Central memory CD8-positive, alpha-beta T cell (primary cell): ENCODE measurements at places on chromosomes 13 and 19.

DNA sequence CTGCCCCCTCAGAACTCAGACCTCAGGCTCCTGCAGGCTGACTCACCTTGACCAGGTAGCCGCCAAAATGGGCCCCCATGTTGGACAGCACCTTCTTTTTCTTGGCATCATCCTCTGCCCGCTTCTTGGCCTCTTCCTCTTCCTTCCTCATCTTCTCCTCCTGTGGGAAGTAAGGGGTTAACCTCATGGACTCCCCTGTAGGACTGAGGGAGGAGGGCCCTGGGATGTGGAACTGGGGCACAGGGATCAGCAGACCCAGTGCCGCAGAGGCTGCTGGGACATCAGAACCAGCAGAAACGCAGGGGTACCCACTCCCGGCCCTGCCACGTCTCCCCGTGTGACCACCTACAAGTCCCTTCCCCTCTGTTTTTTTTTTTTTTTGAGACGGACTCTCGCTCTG, 11.1 kb downstream of the TNNT1 start:
- peaks cover 2% of the 10 kb centered on the region for H3K36me3 ChIP-seq
- no peak for DNase-seq
- peaks cover 65% of the 10 kb centered on the region for H3K27me3 ChIP-seq
- no peak overlapping the region for H3K27ac ChIP-seq
- peaks cover 4% of the 10 kb centered on the region for H3K4me1 ChIP-seq

GRCh38 chr13:21735701-21736401, 65.0 kb downstream of the FGF9 start:
- H3K27me3 ChIP-seq: peaks cover 20% of the 10 kb centered on the region
- H3K36me3 ChIP-seq: no peaks in the 10 kb centered on the region
- H3K4me1 ChIP-seq: no peaks in the 10 kb centered on the region
- H3K4me3 ChIP-seq: no peak overlapping the region
- no peak overlapping the region for H3K27ac ChIP-seq

DNA sequence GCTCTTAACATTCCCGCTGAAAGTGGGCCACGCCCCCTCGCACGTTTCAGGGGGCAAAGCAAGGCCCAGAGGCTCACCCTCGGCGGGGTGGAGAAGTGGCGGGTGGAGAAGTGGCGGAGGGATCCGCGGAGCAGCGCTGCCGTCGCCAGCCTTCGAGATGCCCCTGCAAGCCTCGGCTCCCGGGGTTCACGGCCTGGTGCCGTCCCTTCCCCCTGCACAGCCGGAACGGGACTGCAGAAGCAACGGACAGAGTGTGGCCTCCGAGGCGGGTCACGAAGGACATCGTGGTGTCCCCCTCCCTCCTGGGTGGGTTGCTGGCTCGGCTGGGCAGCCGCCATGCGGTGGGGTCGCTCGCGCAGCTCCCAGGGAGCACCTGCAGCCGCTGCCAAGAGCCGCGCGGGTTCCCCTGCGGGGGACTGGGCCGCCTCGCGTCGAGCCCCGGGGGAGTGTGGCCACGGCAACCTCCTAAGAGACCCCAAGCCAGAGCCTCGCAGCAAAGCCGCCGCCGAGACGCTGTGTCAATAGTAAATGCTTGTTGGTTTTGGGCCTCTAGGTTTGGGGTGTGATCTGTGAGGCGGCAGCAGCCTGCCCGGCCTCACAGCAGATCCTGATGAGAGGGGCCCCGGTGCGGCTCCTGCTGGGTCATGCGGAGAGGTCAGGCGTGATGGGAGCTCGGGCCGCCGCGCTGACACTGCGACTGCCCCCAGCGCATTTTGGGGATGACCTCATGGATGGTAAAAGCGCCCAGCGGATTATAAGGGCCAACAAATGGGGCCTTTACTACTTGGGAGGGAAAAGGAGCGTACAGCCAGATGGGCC, 5.5 kb downstream of the TPGS1 start:
- H3K27me3 ChIP-seq: no peaks in the 10 kb centered on the region
- H3K27ac ChIP-seq: peak overlapping the region; percentile 97
- H3K36me3 ChIP-seq: peaks cover 21% of the 10 kb centered on the region
- H3K4me1 ChIP-seq: peaks cover 44% of the 10 kb centered on the region
- no peak for DNase-seq

GRCh38 chr13:99378985-99379733, 72.0 kb upstream of the GPR183 start:
- peaks cover 85% of the 10 kb centered on the region for H3K4me1 ChIP-seq
- H3K4me3 ChIP-seq: no peak overlapping the region
- H3K27ac ChIP-seq: peak overlapping the region; percentile 97
- H3K36me3 ChIP-seq: peaks cover 44% of the 10 kb centered on the region

GRCh38 chr13:43114504-43114903, 91.1 kb downstream of the DNAJC15 start:
- peaks cover 1% of the 10 kb centered on the region for H3K36me3 ChIP-seq
- no peak overlapping the region for H3K4me3 ChIP-seq
- H3K27ac ChIP-seq: no peak overlapping the region
- no peak for DNase-seq
- H3K27me3 ChIP-seq: peaks cover 13% of the 10 kb centered on the region
- H3K4me1 ChIP-seq: no peaks in the 10 kb centered on the region

DNA sequence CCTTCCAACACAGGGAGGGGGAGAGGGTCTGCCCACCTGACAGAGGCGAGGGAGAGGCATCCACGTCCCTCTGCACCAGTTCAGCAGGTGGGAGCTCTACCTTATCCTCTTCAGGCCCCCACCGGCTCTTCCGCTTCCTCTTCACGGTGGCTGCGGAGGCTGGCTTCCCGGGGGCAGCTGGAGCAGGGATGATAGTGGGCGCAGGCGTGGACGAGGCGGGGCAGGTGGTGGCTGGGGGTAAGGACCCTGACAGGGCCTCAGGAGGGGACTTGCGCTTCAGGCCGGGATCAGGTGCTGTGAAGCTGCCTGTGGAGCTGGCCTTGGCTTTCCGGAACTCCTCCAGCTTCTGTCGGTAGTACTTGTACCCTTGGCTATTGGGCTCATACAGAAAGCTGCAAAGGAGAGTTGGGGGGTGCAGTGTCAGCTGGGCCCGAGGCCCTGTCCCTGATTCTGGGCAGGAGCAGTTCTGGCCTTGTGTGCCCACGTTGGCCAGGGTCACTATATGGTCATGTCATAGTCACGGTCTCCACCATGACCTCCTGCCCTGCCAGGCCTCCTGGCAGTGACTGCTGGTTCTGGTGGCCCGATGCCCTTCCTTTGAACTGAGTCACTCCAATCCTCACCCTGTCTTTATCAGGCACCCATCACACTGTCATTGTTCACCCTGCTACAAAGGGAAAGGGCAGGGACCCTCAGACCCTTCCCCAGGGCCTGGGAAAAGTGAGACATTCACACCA, 23.2 kb downstream of the SUGP1 start:
- no peak overlapping the region for H3K4me3 ChIP-seq
- no peaks in the 10 kb centered on the region for H3K4me1 ChIP-seq
- no peak for DNase-seq
- no peak overlapping the region for H3K27ac ChIP-seq
- no peaks in the 10 kb centered on the region for H3K27me3 ChIP-seq

GRCh38 chr19:45340232-45340898, at the start of gene KLC3:
TSS of gene KLC3 (plus strand) at chr19:45340750. CDS start at chr19:45345542, 4,792 bp downstream.
- H3K4me3 ChIP-seq: peak within 1 kb of the TSS; percentile 64
- H3K36me3 ChIP-seq: peaks cover 3% of the 10 kb centered on the region
- peak within 1 kb of the TSS; percentile 75 for H3K27ac ChIP-seq
- H3K27me3 ChIP-seq: peaks cover 7% of the 10 kb centered on the region
- no peak for DNase-seq

- H3K27ac ChIP-seq: peak overlapping the region; percentile 65
- DNase-seq: no peak
- H3K27me3 ChIP-seq: no peaks in the 10 kb centered on the region
- H3K36me3 ChIP-seq: peaks cover 33% of the 10 kb centered on the region
These were observed 24.1 kb downstream of the SLC25A30 start for GRCh38 chr13:45393941-45394570.

DNA sequence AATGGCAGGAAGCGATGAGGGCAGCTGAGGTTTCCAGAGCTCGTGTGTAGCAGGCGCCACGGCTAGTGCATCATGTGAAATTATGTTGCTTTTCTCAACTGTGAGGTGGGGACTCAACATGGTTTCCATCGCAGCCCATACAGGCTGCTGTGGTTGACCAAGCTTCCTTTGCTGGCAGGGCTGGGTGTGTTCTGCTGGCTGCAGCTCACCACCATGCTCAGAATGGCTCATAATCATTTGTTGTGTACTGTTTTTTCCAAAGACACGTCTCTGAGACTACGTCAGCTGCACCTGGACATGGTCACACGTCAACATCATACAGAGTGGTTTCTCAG, 16.1 kb upstream of the RASA3 start:
- peak overlapping the region; percentile 79 for H3K4me3 ChIP-seq
- H3K36me3 ChIP-seq: peaks cover 12% of the 10 kb centered on the region
- no peaks in the 10 kb centered on the region for H3K27me3 ChIP-seq
- DNase-seq: peak; percentile 66
- peaks cover 72% of the 10 kb centered on the region for H3K4me1 ChIP-seq

GRCh38 chr19:51789061-51789795, 5.7 kb upstream of the FPR3 start:
- H3K4me1 ChIP-seq: no peaks in the 10 kb centered on the region

- H3K4me3 ChIP-seq: no peak overlapping the region
- no peak for DNase-seq
- no peak overlapping the region for H3K27ac ChIP-seq
- H3K4me1 ChIP-seq: no peaks in the 10 kb centered on the region
- H3K36me3 ChIP-seq: no peaks in the 10 kb centered on the region
These were observed 10.4 kb downstream of the TSPAN16 start for GRCh38 chr19:11306337-11306736.

DNA sequence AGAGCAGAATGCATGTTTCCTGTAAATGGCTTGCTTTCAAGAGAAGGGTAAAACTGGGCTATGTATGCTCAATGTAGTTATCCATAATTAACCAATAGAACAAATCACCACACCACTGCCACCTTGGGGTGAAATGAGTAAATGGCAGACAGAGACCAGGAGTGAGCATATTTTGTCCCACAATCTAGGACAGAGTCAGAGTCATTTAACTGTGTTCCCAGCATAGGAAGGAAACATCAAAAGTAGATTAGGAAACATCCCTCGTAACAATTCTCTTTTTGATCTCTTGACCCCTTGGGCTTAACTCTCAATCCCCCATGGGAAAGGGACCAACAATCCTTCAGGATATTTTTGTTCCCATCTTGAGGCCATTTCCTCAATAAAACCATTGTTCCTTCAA, 224.8 kb downstream of the NHLRC3 start:
- H3K36me3 ChIP-seq: no peaks in the 10 kb centered on the region
- no peak for DNase-seq
- no peak overlapping the region for H3K4me3 ChIP-seq
- no peak overlapping the region for H3K27ac ChIP-seq
- no peaks in the 10 kb centered on the region for H3K27me3 ChIP-seq

DNA sequence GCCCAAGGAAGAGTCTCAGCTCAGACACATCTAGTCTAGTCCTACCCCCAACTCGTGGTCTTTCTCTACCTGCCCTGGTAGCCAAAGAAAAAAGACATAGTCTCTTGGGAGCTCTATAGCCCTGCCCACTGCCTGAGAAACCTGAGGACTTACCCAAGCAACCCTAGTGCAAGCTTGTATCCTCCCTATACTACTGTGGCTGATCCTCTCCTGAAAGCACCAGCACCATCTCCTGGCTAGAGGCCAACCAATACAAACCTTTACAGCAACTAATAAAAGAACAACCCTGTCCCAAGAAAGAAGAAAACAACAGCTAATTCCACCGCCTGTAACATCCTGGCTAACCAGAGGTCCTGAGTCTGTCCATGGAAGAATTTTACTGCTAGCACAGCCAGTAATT, 532.4 kb downstream of the SLITRK6 start:
- H3K27me3 ChIP-seq: no peaks in the 10 kb centered on the region
- H3K36me3 ChIP-seq: peaks cover 2% of the 10 kb centered on the region
- H3K27ac ChIP-seq: no peak overlapping the region

GRCh38 chr13:50677258-50677657, 166.2 kb downstream of the DLEU7 start:
- H3K4me1 ChIP-seq: peaks cover 29% of the 10 kb centered on the region
- no peak overlapping the region for H3K4me3 ChIP-seq
- DNase-seq: no peak
- no peaks in the 10 kb centered on the region for H3K27me3 ChIP-seq

- H3K4me1 ChIP-seq: peaks cover 40% of the 10 kb centered on the region
- peak overlapping the region; percentile 54 for H3K4me3 ChIP-seq
- peak; percentile 32 for DNase-seq
- peaks cover 4% of the 10 kb centered on the region for H3K36me3 ChIP-seq
These were observed 2.8 kb downstream of the GIPR start for GRCh38 chr19:45670670-45671453.

DNA sequence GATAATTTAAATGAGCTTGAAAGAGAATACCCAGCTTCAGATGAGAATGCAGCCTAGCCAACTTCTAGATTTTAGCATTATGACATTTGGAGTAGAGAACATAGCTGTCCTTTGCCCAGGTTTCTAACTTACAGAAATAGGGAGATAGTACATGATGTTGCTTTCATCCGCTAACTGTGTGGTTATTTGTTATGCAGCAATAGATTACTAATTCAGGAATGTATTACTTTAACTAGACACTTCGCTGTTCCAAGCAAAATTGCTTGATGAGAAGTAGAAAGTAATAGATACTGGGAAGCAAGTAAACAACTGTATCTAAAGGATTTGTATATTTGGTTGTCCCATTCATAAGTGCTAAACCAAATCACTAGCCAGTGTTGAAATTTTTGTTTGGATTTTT, 790.9 kb upstream of the PRR20A start:
- no peaks in the 10 kb centered on the region for H3K4me1 ChIP-seq
- DNase-seq: no peak
- H3K27me3 ChIP-seq: no peaks in the 10 kb centered on the region

DNA sequence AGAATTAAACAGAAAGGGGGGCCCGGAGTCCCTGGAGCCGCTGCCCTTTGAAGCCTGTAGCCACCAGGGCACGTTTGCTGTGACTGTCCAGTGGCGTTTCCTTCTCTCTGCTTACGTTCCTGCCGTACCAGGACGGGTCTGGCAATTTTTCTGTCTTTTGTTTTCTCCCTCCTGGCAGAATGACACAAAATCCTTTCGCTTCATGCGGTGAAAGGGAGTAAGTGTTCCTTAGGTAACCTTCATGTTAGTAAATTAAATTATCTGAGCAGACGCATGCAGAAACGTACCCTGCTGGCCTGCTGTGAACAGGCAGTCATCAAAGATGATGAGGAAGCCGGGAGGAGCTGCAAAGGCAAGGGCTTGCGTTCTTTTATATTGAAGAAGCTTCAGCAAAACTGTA, 299.3 kb upstream of the ARGLU1 start:
- H3K36me3 ChIP-seq: no peaks in the 10 kb centered on the region
- H3K27ac ChIP-seq: no peak overlapping the region
- H3K4me3 ChIP-seq: no peak overlapping the region

GRCh38 chr13:23383151-23383550, 50.4 kb downstream of the SACS start:
- H3K36me3 ChIP-seq: peaks cover 3% of the 10 kb centered on the region
- H3K4me1 ChIP-seq: peaks cover 13% of the 10 kb centered on the region
- no peak overlapping the region for H3K27ac ChIP-seq
- no peak overlapping the region for H3K4me3 ChIP-seq

DNA sequence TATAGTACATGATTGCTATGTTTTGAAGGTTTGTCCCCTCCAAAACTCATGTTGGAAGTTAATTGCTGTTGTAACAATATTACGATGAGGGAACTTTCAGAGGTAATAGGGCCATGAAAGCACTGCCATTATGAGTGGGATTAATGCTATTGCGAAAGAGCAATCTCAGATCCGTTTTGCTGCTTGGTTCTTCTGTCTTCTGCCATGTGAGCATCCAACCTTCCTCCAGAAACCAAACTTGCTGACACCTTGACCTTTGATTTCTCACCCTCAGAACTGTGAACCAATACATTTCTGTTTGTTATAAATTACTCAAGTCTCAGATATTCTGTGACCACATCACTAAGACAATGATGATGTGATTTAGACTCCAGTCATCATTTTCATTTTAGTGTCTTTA, 2590.9 kb downstream of the PCDH9 start:
- no peaks in the 10 kb centered on the region for H3K36me3 ChIP-seq
- H3K27me3 ChIP-seq: no peaks in the 10 kb centered on the region
- no peak overlapping the region for H3K4me3 ChIP-seq
- H3K27ac ChIP-seq: no peak overlapping the region
- H3K4me1 ChIP-seq: no peaks in the 10 kb centered on the region
